ENCODE measurements at places on chromosomes 5 and 9.

- DNase-seq, result no peak
These were observed 122.6 kb upstream of the IRX4 start for GRCh38 chr5:2005101-2006041.

DNA sequence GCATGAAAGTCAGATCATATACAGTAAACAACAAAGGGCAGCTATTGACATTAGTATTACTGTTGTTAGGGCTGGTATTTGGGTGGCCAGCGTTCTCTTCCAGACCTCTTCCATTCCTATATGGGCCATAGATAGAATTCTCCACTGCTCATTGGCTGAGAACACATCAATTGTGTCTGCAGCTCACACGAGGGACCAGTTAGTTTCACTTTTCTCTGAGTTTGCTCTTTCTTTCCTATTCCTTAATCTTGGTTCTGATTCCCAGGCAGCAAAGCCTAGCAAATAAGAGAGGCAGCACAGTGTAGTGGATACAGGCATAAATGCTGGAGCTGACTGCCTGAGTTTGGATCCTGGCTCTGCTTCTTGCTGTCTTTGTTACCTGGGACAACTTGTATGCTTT, 476.4 kb downstream of the SPOCK1 start:
- no peak for DNase-seq

- DNase-seq, result no peak
These were observed 173.2 kb upstream of the TRPC7 start for GRCh38 chr5:136538534-136538933.

- no peak for DNase-seq
These were observed 348.7 kb downstream of the CCDC171 start for GRCh38 chr9:15901572-15901971.

GRCh38 chr9:113129884-113130283, 20.9 kb upstream of the SLC31A2 start:
- DNase-seq, result no peak
